ENCODE measurements at places on chromosomes 4 and X. TPM values are rescaled to one million over a fixed set of nuclear protein-coding genes. Genes with fewer than 3 reads are reported as not detected.

The ANXA3 gene
- total RNA-seq, result 194 TPM

The PCDH19 gene
- total RNA-seq, result 3.8 TPM

The DCAF8L2 gene
- not detected for total RNA-seq

The ANKRD50 gene
- 17.4 TPM for total RNA-seq

The CYTL1 gene
- 2.3 TPM for total RNA-seq

The LGI2 gene
- total RNA-seq, result 8.1 TPM

The NXF2B gene
- not detected for total RNA-seq
